ENCODE measurements at places on chromosomes 11 and 22. TPM values are rescaled to one million over a fixed set of nuclear protein-coding genes. Genes with fewer than 3 reads are reported as not detected.

DNA sequence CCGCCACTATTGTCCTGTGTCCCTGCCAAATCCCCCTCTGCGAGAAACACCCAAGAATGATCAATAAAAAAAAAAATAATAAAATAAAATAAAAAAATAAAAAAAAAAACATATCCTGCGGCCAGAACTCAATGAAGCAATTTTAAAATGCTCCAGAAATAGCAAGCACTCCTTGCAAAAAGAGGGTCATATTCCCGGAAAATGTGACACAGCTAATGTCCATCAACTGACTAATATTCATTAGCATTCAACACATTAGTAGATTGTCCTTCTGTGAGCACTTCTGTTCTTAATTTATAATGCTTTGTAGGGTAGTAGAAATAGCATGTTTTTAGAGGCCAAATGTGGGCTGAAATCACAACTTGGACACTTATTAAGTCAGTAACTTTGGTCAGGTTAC lies 252.3 kb upstream of the SESN3 start:
- no peak for DNase-seq

GRCh38 chr11:74638869-74639268 lies 46.5 kb downstream of the POLD3 start:
- no peak for DNase-seq

GRCh38 chr11:9901943-9902342 lies 238.1 kb downstream of the SWAP70 start:
- no peak for DNase-seq

GRCh38 chr11:119512369-119512768 lies 89.4 kb upstream of the THY1 start:
- DNase-seq = no peak

MEI1 gene
- not detected for total RNA-seq

- peak; percentile 32 for DNase-seq
These were observed 49.2 kb upstream of the SESN3 start for GRCh38 chr11:95279921-95280868.

DNA sequence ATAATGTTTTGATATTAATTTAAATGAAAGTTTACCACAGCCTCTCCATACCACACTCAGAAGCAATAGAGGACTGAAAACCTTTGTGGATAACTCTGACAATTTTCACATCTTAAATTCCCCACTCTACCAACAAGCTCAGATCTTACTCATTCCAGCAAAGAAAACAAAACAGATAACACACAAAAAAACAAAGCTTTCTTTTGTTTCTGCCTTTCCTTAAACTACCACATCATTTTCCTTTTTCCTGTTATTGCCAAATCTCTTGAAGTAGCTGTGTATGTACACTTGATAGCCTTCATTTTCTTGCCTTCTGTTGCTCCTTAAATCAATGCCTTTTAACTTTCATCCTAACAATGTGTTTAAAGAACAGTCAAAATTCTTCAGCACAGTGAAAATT lies 484.9 kb downstream of the NTM start:
- DNase-seq = no peak

DNA sequence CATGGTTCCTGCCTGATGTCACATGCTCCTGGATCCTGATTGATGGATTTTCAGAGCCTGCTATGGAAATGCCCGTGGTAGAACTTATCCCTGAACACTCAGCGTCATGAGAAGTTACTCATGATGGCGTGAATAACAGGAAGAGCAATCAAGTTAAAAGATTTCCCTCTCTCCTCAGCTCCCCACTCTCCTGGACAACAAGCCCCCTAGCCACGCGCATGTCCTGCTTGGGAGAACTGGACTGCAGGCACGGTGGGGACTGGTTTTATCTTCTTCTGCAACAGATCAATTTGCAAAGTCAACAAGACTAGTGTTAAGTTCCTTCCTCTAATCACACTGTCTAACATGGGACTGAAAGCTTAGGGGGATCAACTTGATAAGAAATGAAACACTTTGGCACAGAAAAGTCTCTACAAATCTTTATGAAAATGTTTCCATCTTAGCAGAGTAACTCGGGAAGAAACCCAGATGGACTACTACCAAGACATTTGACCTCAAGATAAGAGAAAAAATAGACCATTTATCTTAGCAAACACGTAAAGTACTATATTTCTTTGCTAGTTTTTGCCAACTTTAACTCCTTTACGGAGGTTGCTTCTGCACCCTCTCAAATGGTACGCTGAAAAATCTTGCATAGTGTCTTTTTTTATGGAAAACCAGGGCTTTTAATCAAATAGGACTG lies 27.6 kb downstream of the POU2AF1 start:
- DNase-seq = no peak

DNA sequence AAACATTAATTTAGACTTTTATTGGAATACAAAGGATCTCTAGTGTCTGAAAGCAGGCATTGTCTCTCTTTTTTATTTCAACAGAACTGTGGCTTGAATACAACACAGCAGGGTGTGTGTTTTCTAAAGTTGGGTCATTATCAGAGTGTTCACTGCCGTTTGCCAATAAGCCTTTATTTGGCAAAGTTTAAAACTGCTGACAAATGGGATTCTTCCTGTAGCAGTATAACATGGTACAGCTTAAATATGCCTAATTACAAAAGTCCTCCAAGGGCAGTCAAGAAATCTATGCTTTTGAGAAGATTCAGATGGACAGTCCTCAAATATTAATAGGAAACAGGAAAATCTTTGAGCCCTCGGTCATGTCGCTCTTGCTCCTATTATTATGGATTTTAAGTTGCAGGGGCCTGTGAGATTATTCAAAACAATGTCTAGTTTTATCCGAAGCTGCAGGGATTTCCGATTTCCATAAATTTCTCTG lies 199.9 kb downstream of the MAML2 start:
- DNase-seq = no peak

DNA sequence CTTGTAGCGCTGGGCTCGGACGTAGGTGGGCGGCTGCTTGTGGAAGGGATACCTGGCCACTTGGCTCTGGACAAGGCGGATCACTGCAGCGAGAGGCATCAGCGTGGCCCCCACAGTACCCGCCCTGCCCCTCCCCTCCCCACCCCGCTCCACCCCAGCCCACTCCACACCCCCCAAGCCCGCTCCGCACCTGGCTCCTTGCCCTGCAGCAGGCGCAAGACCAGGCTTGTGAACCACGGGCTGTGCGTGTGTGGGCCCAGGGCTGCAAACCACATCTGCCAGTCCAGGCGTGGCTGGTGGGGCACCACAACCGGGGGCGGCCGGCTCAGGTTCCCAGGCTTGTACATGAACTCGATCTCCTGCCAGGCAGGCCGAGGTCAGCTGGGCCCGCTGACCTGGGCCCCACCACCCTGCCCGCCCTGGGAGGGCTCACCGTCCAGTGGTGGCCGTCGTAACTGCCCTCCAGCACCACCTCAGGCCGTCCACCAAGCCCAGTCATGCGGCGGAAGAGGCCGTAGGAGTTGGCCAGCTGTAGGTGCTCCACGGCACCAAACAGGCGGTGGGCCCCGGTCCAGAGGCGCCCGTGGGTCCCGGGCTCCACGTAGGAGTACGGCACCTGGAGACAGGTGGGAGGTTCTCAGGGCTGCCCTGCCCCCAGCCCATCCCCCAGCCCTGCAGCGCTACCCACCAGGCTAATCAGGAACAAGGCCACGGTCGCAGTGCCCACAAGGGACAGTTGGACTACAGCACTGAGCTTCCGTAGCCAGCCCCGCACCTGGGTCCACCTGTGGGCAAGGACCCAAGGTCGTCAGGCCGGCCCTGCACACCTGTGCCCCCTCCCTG lies 2.9 kb downstream of the LMF2 start:
- DNase-seq = no peak

TEAD1 gene
- 118 TPM for total RNA-seq

- DNase-seq = no peak
These were observed 1.5 kb downstream of the CACNG2 start for GRCh38 chr22:36701965-36702621.

KIAA0930 gene
- total RNA-seq = 20.0 TPM

DNA sequence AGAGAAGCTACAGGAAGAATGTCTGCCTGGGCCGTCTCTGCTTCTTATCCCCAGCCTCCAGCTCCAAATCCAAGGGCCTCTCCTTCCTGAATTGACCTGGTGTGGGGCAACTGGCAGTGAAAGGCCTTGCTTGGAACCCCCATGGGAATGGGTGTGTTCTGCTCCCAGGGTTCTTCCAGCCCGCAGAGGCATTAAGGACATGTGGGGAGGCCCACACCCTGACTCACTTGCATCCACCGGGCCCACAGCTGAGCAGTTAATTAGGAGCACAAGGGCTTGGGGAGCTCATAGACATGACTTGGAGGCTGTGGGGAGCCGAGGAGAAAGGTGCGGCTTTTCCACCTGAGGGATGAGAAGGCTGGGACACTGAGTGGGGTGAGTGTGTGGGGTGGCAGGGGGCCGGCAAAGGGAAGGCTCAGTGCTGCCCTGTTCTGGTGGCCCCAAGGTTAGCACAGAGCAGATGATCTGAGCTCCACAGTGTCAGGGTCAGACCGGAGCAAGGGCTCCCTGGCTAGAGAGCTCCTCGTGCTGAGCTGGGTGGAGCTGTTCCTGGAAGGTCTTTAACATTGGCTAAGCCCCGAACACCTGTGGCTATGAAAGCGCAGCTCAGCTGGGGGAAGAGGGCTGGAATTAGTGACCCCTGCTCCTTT lies 64.5 kb upstream of the NECTIN1 start:
- no peak for DNase-seq

PYGM gene
- 249 TPM for total RNA-seq

PKDREJ gene
- 0.14 TPM for total RNA-seq

Data from heart right ventricle (tissue), 16 donors.